ENCODE measurements at places on chromosomes 7 and 10. TPM values are rescaled to one million over a fixed set of nuclear protein-coding genes. Genes with fewer than 3 reads are reported as not detected.

- DNase-seq = no peak
- no peaks in the 10 kb centered on the region for H3K36me3 ChIP-seq
- H3K27ac ChIP-seq = no peak overlapping the region
Observed at GRCh38 chr10:79077488-79078173, 8.9 kb downstream of the ZMIZ1 start.

DNA sequence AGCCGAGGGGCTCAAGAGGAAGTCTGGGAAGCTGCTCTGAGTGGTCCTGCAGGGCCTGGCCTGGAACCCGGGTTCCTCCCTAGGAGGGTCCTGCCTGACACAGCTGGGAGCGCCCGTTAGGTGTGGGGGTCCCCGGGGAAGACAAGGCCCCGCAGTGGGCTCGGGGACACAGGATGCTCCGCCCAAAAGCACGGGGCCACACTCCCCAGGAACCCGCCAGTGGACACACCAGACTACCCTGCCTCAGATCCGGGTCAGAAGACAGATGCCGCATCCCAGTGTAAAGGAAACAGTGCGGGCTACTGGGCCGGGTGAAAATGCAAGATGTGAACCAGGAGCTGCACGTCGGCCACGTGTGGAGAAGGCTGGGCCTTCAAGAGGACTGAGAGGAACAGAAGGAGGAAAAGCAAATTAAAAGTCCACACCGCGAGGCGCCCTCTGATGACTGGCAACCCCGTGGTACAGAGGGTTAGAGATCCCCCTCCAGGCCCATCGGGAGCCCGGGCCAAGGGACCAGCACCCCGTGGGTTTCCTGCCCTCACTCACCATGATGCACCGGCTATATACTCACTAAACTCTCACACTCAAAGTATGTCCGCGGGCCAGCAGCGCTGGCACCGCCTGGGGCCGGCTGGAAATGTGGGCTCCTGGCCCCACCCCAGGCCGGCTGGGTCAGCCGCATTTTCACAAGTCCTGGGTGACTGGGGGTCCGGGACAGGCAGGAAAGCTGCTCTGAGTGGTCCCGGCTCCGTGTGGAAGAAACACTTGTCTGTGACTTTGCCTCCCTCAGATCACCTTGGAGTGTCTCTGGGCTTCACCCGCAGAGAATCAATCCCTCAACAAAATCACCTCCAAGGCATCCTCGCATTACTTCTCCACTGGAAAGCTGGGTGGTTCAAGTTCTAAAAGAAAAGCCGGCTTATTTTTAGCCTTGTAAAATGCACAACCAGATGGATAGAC is 6.1 kb downstream of the STK32C start:
- H3K4me3 ChIP-seq = no peak overlapping the region
- H3K27ac ChIP-seq = no peak overlapping the region
- no peaks in the 10 kb centered on the region for H3K36me3 ChIP-seq
- no peaks in the 10 kb centered on the region for H3K4me1 ChIP-seq
- peaks cover 9% of the 10 kb centered on the region for H3K27me3 ChIP-seq

- DNase-seq = peak; percentile 77
- H3K4me1 ChIP-seq = peaks cover 14% of the 10 kb centered on the region
- no peaks in the 10 kb centered on the region for H3K27me3 ChIP-seq
- H3K27ac ChIP-seq = peak overlapping the region; percentile 51
- 0 out of 2 replicates have a peak overlapping the region, but pooled peaks have one; percentile 11 for H3K4me3 ChIP-seq
Observed at GRCh38 chr10:69375307-69376151, 41.2 kb downstream of the TACR2 start.

GRCh38 chr7:33287738-33288137 is 158.4 kb downstream of the BBS9 start:
- no peak overlapping the region for H3K27ac ChIP-seq
- H3K36me3 ChIP-seq = peaks cover 4% of the 10 kb centered on the region
- no peaks in the 10 kb centered on the region for H3K4me1 ChIP-seq
- no peak for DNase-seq
- no peak overlapping the region for H3K4me3 ChIP-seq

DNA sequence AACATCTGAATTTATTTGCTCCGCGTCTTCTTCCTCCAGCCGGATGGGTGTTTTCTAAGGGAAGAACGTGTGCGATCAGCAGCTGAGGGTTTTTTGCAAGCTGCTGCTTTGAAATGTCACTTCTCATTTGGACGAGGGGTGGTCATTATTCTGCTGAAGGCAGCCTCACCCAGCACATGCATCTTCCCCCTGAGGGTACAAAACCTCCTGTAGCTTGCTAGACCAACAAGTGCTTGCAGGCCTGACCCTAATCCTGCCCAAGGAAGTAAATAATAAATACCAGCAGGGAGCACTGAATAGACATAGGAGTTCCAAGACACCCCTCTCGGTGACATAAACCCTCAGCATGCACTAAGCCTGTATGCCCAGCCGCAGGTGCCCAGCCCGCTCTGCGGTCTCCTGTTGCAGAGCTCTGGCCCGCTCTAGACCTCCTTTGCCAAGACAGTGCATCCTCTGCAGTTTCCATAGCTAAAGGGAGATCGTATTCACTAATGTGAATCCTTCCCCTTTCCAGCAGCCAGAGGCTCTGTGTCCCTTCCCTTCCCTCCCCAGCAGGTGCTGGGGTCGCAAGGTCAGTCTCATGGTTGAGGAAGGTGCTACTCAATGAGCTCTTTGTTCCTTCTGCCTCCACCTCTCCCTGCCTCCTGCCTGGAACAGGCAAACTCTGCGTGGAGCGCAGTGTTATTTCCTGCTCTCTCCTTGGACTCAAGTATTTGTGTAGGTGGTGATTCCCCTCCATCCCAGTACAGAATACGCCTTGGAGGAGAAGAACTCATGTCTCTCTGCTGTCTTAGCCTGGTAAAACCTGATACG is 36.6 kb downstream of the SBDS start:
- no peaks in the 10 kb centered on the region for H3K4me1 ChIP-seq
- no peak for DNase-seq
- no peak overlapping the region for H3K4me3 ChIP-seq
- H3K27me3 ChIP-seq = no peaks in the 10 kb centered on the region
- H3K36me3 ChIP-seq = peaks cover 8% of the 10 kb centered on the region

DNA sequence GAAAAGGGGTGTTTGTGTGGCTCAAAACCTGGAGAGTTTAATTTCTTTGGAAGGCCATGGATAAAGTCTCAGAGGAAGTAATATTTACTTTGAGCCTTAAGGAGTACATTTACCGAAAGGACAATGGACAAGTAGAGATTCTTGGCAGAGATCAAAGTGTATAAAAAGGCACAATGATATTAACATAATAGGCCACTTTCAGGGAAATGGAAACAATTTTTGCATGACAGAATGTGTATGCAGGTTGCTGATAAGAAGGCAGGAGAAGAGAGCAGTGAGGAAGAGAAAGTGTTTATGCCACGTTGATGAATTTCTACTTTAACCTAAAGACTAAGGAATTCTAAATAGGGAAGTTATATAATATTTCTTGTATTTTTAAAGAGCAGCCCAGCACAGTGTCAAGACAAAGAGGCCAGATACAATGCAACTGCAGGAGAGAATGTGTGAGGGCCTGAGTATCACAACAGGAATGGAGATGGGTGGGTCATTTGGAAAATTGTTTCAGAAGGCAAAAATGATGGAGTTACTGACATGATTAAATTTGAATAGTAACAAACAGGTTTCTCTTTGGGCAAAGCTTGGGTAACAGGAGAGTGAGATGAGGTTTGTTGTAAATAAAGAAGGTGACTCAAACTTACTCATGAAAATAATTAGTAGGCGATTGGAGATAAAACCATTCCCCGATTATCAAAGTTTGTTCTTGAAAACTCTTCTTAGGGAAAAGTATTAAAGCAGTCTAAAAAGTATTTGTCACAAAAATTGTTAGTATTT is 84.1 kb downstream of the THSD7A start:
- DNase-seq = no peak
- no peak overlapping the region for H3K4me3 ChIP-seq
- H3K4me1 ChIP-seq = no peaks in the 10 kb centered on the region
- H3K27me3 ChIP-seq = no peaks in the 10 kb centered on the region
- no peaks in the 10 kb centered on the region for H3K36me3 ChIP-seq

DNA sequence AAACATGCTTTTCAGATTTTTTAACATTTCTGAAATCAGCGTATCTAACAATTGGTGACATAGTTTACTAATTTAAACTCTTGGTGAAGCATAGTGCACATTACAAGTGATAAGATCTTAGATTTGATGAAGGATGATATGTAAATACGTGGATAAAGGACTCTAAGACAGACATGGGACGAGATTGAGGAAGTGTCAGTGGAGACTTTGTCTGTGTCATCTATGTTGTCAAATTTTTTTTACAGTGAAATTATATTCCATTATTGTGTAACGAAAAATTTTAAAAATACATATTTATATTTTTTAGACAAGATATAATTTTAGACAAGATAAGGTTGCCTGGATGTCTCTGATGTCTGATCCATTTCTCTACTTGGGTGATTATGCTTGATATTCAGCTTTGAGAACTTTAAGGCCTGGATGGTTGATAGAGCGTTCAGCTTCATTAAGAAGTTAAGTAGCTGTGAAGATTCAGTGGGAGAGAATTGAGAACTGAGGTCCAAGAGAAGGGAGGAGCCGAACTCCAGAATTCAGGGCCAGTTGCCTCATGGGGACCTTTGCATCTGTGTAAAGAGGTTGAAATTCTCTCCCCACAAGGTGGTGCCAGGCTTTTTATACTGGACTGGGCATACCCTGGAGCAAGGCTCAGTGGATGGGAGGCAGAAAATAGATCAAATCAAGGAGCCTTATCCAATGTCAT is 62.7 kb downstream of the KAT6B start:
- H3K4me1 ChIP-seq = no peaks in the 10 kb centered on the region
- no peak for DNase-seq
- H3K36me3 ChIP-seq = no peaks in the 10 kb centered on the region
- H3K27me3 ChIP-seq = no peaks in the 10 kb centered on the region

DNA sequence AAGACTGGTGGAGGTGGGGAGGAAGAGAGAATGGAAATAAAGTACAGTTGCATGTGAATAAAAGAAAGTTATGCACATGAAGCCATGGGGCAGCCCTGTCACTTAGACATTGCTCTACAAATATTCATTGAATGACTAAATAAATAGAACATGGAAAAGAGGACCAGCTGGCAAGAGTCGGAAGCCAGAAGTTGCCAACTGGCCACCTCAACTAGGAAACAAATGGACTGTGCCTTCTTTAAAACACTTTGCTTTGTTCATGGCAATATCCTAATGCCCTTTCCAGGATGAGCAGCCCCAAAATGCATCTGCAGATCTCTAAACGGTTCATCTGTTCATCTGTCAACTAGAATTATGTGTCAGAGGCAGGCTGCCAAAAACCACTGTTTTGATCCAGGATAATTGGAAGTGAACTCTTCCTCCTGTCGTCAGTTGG is 157.3 kb downstream of the NOC3L start:
- H3K4me1 ChIP-seq = no peaks in the 10 kb centered on the region
- H3K36me3 ChIP-seq = no peaks in the 10 kb centered on the region
- no peak overlapping the region for H3K4me3 ChIP-seq
- H3K27me3 ChIP-seq = no peaks in the 10 kb centered on the region

GRCh38 chr7:138237995-138238394 is 161.7 kb downstream of the AKR1D1 start:
- DNase-seq = no peak
- H3K4me1 ChIP-seq = no peaks in the 10 kb centered on the region
- no peak overlapping the region for H3K4me3 ChIP-seq
- H3K27ac ChIP-seq = no peak overlapping the region
- peaks cover 4% of the 10 kb centered on the region for H3K36me3 ChIP-seq
- no peaks in the 10 kb centered on the region for H3K27me3 ChIP-seq

BMI1 gene
- 10.7 TPM for total RNA-seq
